ENCODE measurements at places on chromosomes 12 and 14.

GRCh38 chr12:2457215-2457932 lies 337.4 kb upstream of the FKBP4 start:
- no peak for DNase-seq

DNA sequence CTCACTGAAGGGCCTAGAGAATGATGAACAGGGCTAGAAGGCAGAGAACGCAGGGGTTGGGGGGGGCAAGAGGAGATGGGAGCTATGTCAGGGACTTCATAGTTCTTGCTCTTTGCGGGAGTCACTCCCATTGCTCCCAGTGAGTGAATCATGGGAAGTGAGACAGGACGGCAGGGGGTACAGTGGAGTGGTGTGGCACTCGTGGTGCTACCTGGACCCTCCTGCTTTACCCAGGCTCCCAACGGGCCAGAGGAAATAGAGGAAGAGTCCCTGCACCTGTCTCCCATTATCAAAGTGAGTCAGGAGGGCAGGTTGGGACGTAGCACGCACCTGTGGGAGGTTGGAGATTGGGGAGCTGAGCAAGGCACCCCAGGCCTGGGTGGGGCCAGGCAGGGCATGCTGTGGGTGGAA lies 1.3 kb upstream of the KRT8 start:
- no peak for DNase-seq

- DNase-seq = no peak
Observed at GRCh38 chr12:118193958-118194357, 58.0 kb downstream of the PEBP1 start.

DNA sequence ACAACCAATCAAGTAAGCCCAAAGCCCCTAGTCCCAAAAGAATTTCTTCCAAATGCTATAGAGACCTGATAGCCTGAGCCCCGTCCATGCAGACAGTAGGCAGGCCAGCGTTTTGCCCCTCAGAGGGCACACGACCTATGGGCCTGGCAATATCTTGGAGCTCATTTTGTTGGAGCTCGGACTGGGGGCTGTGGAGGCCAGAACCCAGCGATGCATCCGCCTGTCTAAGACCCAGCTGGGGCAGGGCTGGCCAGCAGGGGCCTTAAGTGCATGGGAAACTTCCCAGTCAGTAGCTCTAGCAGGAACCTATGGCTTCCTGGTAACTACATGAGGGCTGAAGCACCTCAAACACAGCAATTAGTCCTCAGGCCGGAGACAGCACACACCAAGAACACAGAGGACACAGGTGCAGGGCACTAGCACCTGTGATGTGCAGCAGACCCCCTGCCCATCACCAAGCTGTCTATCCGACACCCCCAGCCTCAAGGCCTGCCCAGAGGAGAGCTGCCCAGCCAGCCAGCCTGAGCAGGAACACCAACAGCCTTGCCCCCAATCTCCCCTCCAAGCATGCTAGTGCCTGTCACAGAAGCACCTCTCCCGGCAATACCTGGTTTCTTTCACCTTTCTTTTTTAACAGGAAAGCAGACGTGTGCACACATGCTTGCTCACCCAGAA lies 50.8 kb downstream of the ARL6IP4 start:
- no peak for DNase-seq

GRCh38 chr12:112199136-112199535 lies 73.8 kb downstream of the TRAFD1 start:
- no peak for DNase-seq

DNA sequence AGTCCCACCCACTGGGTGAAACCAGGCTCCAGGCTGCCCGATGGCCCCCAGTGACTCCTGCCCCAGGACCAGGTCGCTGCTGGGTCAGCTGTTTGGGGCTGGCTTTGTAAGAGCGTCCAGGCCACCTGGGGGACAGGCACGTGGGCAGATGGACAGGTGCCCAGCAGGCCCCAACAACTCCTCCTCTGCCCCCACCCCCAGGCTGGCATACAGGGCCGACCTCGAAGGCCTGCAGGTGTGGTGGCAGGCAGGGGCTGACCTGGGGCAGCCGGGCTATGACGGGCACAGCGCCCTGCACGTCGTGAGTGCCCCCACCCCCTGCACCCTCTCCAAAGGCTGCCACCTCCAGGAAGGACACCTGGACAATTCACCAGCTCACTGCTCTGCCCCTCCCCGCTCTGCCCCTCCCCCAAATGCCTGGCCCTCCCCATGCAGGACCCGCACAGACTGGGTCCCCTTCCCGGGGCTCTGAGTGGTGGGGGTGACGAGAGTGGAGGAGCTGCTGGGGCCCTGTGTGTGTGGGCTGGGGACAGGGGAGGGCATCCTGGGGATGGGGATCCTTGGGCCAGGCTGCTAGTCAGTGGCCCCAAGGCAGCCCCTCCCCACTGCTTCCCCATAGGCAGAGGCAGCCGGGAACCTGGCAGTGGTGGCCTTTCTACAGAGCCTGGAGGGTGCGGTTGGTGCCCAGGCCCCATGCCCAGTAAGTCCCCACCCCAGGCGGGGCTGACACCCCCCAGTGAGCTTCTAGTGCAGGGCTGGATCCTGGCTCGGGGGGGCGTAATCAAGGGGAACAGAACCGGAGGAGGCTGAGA lies 26.0 kb downstream of the ASPG start:
- no peak for DNase-seq

GRCh38 chr12:57617942-57618341 lies 6.7 kb downstream of the ARHGEF25 start:
- no peak for DNase-seq

DNA sequence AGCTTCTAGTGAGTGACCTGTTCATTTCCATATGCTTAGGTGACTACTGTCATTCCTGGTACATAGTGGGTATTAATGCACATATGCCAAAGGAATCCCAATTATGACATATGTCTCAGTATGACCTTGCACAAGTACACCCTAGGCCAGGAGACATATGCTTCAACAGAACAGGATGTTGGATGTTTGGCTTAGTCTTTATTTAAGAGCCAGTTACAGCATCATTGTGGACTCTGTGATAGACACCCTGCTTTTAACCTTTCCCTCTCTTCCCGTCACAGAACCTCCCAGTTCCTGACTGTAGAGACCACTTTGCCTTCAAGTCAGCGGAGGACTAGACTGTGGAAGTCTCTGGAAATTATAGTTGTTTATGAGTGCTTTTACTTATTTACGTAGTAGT lies 72.9 kb downstream of the DAAM1 start:
- DNase-seq = no peak

GRCh38 chr12:93059925-93060665 lies 131.0 kb upstream of the EEA1 start:
- DNase-seq = no peak

DNA sequence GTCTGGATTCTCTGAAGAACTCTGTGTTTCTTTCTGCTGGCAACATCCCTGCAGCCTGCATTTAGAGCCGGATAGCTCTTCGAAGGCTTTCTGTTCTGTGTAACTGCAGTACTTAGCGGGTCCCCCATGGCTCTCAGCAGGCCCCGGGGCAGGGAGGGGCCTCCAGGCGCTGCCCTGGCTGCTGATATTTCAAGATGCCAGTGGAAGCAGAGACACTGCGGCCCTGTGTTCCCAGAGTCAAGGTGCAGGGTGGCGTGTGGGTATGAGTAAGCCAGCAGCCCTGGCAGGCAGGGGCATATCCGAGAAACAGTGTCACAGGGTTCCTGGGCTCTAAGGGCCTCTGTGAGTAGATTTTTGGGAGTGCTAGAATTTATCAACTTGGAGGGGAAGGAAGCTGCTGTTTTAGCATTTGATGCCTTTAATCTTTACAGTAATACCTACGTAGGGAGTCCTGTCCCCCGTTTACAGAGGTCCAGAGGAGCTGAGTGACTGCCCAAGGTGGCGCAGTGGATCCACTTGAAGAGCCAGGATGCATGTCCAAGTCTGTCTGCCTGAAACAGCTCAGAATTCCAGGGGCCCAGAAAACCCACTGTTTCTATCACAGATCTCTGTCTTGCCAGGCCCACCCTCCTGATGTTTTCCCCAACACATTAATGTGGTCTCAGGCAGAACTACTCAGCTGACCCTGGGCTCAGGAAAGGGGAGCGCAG lies 16.2 kb downstream of the ESRRB start:
- no peak for DNase-seq

DNA sequence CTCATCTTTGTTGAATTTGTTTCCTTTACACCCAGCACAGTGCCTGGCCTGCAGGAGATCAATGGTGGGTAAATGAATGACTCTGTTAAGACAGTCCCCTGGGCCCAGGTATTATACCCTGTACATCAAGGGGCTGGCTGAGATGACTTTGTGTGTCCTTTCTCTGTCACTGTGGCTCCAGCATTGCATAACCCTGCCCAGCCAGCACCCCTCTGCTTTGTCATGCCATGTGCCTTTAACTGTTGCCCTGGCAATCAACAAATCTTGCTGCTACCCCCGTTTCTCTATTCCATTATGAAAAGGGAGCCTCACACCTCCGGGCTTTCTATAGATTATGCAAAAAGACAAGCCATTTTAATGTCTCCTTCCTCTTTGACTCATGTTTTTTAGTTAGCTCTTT lies 7.6 kb upstream of the FLVCR2 start:
- DNase-seq = no peak

- DNase-seq = no peak
Observed at GRCh38 chr12:49279706-49280159, 14.9 kb downstream of the TUBA1C start.

DNA sequence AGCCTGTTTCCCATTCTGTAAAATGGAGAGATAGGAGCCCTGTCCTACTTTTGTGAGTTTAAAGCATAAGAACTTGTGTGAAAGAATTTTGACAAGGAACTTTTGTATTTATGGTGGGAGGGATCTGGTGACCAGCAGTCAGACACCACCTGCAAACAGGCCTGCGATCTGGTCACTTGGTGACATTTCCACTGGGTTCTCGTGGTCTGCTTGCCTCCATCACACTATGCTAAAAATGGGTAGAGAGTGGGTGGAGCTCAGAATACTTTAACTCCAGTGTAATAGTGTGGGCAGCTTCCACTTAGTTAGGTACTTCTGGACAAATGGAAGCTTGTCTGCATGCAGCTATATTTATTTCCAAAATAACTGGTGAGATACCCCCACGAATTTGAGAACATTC lies 26.5 kb upstream of the PLXNC1 start:
- no peak for DNase-seq

- DNase-seq = no peak
Observed at GRCh38 chr12:128338386-128339125, 71.6 kb downstream of the TMEM132C start.

GRCh38 chr12:96131230-96131788 lies 62.9 kb upstream of the ELK3 start:
- DNase-seq = no peak

GRCh38 chr14:84017495-84017894 lies 1512.4 kb upstream of the FLRT2 start:
- DNase-seq = no peak

DNA sequence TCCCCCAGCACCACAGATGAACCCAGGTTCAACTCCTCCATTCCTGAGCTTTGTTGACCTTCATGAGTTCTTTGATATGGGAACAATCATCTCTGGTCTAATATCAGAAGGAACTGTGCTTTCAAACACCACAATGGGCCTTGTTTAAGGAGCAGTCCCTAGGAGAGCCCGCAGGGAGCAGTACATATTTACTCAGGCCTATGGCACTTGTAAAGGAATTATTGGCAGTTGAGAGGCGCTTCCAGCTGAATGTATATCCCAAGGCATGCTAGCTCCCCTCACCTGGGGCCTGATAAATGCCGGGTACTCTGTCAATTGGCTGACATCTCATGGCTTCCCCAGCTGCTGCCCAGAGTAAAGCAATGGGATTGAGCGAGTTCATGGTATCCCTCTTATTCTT lies 76.2 kb downstream of the ZFP36L1 start:
- DNase-seq = no peak

- no peak for DNase-seq
Observed at GRCh38 chr14:100393362-100393761, 70.2 kb downstream of the SLC25A47 start.

- no peak for DNase-seq
Observed at GRCh38 chr14:23217032-23218020, 20.4 kb upstream of the RNF212B start.

DNA sequence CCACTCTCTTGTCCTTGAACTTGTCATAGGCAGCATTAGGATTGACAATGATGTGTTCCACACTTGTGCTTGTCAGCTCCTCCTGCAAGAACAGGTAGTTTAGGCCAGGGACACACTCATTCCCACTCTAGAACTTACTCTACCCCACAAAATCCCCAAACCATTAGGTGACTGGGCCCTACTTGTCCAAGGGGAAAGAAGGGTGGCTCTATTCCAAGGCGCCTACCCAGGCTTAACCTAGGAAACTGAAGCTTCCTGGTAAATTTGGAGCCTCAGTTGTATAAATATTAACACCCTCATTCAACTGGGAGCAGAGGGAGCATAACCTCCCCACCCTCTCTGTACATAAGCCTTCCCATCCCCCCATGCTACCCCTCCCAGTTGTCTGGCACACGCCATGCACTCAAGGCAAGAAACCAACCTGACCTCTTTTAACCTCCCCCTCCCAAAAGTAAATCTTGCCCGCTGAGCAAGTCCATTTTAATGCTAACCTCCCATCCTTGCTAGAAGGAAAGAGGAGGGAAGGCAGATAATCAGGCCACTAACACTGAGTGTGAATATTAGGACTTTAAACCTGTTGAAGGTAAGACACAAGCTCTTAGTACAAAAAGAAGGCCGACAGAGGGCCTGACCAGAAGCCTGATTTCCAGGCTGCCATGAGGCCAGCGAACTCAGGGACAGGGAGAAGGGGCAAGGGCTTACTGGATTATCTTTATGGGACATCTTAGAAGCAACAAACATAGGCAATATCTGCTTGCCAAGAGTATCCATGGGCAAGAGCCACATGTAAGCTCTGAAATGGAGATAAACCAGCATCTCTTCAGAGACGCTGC lies 11.0 kb downstream of the DCTN2 start:
- DNase-seq = no peak

DNA sequence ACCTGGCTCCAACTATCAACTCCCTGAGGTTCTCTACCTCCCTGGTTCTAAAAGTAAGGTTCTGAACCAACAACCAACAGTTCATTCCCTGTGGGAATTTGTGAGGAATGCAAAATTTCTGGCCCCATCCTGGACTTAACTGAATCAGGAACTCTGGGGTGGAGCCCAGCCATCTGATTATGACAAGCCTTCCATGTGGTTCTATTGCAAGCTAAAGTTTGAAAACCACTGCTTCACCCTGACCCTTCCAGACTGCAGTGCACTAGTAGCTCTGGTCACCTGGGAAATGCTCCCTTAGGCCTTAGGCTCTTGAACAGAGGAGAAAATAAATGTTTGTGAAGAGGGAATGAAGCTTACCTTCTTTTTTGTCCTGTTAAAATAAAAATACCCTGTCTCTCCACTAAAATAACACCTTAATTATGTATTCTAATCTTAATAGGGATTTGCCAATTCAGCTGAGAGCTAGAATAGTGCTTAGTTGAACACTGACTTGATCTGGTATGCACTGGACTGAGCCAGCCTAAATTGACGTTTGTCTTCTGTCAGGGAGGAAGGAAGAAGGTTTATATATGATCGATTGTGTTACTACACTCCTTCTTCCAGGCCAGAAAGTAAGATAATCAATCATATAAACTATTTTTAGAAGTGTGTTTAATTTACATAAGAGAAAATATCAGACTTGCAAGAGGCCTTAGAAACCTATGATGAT lies 39.1 kb upstream of the DDHD1 start:
- no peak for DNase-seq
